MCF 10A (cell line): ENCODE measurements at places on chromosomes 11 and 22.

DNA sequence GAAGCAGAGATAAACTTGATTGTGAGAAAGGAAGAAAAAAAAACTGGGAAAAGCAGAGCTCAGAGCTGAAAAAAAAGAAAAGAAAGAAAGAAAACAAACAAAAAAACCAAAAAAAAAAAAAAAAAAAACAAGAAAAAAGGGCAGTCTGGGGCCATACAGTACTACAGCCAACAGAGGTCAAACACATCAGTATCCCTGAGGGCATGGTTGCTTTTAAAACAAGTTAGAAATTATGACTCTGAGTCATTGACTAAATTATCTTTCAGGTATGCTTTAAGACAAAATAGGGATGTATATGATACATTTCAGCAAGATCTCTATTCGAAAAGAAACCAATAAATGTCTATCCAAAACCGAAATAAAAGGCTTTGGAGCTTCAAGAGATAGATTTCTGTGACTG is 37.1 kb upstream of the TLCD5 start:
- no peak for DNase-seq

GRCh38 chr11:9787260-9787659 is 123.4 kb downstream of the SWAP70 start:
- no peak for DNase-seq

DNA sequence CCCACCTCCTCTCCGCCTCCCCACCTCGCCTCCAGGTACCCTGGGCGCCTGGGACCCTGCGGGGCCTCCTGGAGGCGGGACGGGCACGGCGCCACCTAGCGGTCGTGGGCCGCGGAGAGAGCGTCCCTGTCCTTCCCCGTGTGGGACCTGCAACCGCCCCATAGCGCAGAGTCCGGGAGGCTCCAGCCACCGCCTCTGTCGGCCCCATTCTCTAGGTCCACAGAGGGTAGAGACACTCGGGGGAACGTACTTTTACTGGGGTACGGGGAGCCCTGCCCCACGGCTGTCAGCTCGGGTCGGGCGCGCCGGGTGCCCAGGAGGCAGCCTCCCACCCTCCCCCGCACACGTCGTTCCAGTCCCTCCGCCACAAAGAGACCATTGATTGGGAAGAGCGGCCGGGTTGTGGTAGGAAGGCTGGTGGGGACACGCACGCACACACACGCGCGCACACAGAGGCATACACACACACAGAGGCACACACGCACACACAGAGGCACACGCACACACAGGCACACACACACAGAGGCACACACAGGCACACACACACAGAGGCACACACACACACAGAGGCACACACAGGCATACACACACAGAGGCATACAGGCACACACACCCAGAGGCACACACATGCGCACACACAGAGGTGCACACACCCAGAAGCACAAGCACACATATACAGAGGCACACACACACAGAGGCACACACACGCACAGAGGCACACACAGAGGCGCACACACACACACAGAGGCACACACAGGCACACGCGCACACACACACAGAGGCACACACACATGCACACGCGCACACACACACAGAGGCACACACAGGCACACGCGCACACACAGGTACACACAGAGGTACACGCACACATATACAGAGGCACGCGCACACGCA is 12.6 kb upstream of the NECTIN1 start:
- DNase-seq, result peak; percentile 39

DNA sequence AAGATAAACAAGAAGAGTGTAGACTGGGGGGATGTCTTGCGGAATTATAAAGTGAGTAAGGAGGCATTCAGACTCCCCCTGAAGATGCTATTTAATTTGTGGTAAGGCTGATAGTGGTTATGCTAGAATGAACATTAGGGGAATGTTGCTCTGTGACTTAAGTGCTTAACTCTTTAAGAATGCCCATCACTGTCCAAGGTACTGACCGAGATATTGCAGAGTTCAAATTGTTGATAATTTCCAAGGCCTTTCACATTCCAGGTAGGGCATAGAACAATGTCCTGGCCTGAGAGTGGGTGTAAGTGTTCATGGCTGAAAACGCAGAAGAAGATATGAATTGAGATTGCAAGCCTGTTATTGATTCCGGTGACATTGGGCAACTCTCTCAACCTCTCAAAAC is 90.3 kb upstream of the SEZ6L start:
- no peak for DNase-seq

- DNase-seq, result no peak
Measured at GRCh38 chr22:44588348-44588747, 90.3 kb upstream of the RTL6 start.

DNA sequence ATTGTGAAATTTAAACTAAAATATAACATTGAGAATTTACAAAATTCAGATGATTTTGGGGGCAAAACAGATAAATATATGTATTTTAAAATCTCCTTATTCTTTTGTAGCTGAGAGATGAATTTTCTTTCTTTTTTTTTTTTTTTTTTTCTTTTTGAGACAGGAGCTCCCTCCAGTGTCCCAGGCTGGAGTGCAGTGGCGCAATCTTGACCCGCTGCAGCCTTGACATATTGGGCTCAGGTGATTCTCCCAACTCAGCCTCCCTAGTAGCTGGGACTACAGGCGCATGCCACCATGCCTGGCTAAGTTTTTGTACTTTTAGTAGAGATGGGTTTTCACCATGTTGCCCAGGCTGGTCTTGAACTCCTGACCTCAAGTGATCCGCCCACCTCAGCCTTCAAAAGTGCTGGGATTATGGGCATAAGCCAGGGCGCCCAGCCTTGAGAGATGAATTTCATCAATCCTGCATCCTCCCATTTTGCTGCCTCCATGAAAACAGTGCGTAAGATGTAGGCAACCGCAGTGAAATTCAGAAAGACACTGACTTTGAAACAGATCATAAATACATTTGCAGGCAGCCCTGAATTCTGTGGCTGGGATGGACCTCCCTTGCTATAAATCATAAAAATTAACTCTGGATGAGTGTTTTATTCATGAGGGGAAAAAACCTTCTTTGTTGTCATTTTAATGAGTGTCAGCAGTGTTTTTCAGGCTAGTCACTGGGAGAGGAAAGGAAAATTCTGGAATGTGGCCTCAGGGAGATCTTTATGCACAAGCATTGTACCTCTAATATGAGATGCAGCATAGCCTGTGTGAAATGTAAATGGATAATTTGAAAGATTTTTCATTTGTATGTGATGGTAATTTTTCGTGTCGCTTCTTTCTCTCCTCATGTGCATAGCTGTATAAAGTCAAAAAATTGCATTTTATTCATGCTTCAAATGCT is 14.4 kb downstream of the ELMOD1 start:
- no peak for DNase-seq

GRCh38 chr11:85755285-85755684 is 55.7 kb downstream of the SYTL2 start:
- no peak for DNase-seq

- DNase-seq, result peak; percentile 62
Measured at GRCh38 chr11:19370100-19370861, 129.5 kb upstream of the E2F8 start.

GRCh38 chr11:34148504-34149165 is 43.2 kb downstream of the NAT10 start:
- no peak for DNase-seq

DNA sequence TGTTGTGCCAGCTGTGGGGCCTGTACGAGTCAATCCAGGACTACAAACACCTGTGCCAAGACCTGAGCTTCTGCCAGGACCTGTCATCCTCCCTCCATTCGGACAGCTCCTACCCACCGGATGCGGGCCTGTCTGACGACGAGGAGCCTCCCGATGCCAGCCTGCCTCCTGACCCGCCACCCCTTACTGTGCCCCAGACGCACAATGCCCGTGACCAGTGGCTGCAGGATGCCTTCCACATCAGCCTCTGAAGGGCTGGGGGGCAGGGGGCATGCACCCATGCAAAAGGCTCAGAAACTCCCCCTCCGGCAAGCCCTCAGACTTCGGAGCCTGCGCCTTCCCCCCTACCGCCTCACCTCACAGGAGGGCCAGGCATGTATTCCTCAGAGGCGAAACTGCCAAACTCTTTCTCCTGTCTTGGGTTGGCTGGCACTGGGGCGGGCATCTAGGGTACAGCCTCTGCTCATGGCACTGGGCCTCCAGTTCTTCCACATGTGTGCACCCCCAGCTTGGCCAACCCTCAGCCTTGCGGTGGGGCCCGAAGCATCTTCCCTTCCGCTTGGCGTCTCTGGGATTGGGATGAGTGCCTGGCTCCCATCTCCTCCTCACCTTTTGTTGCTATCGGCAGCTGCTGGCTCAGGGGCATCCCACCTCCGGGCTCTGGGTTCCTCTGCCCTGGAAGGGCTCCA is 1.2 kb downstream of the FAM89B start:
- no peak for DNase-seq

DNA sequence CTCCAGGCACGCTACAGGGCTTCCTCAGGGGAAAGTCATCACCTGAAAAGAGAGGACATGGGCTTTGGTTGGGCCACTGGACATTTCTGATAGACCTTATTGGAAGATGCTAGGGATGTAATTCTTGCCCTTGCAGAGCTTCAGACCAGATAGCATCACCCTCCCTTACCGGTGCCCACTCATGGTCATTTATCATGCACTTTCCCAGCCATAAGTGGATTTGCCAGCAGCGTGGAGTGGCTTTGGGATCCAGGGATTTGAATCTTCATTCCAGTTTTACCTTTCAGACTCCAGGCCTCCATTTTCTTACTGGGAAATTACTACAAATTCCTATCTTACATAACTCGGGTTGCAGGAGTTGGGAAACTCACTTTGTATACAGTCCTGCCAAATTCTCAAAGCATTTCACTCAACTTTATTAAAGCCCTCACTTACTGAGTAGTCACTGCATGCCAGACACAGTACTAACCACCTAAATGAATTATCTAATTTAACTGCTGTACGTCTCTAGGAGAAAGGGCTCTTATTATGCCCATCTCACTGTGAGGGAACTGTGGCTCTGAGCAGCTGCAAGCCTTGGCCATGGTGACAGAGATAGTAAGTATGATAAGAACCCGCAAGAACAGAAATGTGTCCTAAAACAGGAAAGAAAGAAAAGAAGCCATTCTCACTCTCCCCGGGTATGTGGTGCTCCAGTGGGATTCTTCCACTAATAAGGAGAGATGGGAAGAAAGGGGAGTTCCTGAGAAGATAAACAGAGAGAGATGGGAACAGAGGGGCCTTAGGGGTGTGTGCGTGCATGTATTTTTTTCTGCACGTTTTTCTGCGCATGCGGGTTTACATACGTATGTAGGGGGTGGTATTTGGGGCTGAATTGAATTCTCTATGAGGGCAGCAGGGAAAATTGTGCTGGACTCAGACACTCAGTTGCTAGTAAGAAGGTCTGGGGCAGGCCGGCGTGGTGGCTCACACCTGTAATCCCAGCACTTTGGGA is 9.7 kb downstream of the CHRM1 start:
- DNase-seq, result no peak

- no peak for DNase-seq
Measured at GRCh38 chr11:95445746-95446333, 214.8 kb upstream of the SESN3 start.

GRCh38 chr11:69253028-69253427 is 40.9 kb upstream of the MYEOV start:
- peak; percentile 65 for DNase-seq

- DNase-seq, result no peak
Measured at GRCh38 chr22:24188705-24189248, 7.5 kb downstream of the SUSD2 start.
